GM12864 (cell line): ENCODE measurements at places on chromosomes 4 and X.

GRCh38 chr4:138404251-138404650, 162.1 kb upstream of the SLC7A11 start:
- no peak for DNase-seq

DNA sequence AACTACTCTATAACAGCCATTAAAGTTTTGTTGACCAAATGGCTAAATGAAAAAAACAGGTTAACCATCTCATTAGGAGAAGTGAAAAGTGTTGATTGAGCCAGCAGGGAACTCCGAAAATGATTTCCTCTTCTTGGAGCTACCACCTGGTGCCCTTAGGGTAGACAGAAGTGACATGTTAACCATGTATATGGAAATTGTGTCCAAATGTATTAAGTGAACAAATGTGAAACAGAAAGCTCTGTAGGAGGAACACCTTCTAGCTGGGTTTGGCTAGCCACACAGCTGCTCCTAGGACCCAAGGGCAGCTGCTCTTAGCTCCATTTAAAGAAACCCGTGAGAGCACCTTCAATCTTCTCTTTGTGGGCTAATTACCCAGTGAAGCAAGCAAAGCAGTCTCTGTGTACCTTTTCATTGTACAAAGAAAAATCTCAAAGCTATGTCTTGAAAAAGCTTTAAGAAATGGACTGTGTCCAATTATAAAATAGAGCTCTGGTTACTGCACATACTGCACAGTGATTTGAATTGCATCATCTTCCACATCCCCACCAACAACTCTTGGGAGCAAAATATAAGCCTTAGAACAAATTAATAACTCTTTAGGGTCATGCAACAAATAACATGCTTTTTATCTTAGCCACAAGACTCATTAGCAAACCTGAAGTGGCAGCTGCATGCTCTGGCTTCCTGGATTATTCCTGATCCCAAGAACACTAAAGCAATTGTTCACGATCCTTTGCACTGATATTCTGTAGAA, 59.2 kb upstream of the PARM1 start:
- DNase-seq = peak; percentile 24

GRCh38 chrX:38860106-38861013, 59.1 kb downstream of the MID1IP1 start:
- no peak for DNase-seq

DNA sequence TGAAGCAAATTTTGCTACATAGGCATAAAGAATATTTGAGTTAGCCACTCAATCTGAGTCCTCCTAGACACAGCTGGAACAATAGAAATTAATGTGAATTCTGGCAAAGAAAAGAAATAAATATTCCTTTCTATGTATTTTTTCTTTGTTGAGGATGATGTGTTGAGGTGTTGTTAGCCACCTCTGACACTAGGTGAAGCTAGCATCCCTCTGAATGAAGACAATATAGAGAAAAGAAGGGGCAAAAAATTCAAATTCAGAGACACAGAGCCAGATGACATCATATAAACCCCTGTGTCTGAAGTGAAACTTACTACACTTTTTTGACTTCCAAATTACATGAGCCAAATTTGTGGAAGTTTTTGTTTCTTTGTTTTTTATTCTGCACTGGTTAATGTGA, 34.6 kb upstream of the TMPRSS11D start:
- DNase-seq = no peak

DNA sequence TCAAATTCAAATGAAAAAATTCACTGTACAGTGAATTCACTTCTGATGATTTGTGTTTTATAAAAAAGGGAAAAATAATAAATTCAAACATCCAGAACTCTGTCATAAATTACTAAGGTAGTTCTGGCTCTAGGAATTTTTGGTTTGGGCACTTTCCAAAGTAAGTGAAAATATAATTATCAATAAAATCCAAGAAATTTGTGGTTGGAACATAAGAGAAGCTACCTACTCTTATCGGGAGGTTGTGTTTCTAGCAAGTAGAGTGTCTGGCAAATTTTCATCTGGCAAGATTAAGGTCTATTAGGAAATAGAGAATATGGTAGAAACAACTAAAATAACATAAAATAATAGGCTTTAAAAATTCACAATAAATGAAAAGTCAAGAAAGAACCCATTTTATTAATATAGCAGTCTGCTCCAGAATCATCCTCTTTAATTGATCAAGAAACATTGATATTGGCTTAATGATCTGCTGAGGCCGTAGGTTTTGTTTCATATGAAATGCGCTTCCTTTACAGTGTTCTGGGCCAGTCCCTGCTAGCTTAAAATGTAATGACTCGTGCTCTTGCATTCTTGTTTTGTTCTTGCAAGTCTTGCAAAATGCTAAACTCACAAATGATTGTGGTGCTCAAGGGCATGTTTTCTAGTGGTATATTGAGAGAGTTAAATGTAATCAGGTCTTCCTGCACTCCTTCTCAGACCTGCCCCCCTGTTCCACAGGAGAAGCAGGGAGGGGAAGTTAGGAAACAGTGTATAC, 331.4 kb downstream of the RAPGEF2 start:
- no peak for DNase-seq

- peak; percentile 1 for DNase-seq
Measured at GRCh38 chrX:138745196-138745595, 33.7 kb upstream of the FGF13 start.

DNA sequence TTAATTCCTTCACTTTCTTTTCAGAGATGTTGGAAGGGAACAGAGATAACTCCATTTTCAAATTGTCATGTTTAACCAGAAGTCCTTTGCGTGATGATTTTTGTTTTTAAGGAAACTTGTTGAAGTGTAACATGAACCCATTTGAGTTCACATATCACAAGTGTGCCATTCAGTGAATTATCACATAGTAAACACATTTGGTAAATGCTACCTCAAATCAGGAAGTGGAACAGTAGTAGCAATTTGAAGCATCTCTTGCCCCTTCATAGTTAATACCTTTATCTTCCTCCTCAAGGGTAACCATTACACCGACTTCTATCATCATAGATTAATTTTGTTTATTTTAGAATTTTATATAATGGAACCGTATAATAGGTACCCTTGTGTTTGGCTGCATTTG, 35.8 kb downstream of the KDM6A start:
- no peak for DNase-seq

- DNase-seq = no peak
Measured at GRCh38 chr4:99838927-99839326, 22.3 kb downstream of the DAPP1 start.

- no peak for DNase-seq
Measured at GRCh38 chr4:55568905-55569504, 22.3 kb upstream of the CLOCK start.

DNA sequence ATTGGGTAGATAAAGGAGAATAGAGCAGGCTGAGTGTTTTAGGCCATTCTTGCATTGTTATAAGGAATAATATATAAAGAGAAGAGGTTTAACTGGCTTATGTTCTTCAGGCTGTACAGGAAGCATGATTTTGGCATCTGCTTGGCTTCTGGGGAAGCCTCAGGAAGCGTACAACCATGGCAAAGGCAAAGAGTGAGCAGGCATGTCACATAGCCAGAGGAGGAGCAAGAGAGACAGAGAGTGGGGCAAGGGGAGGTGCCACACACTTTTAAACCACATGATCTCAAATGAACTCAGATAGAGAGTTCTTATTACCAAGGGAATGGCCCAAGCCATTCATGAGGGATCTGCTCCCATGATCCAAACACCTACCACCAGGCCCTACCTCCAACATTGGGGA, 4.4 kb upstream of the METTL14 start:
- no peak for DNase-seq

DNA sequence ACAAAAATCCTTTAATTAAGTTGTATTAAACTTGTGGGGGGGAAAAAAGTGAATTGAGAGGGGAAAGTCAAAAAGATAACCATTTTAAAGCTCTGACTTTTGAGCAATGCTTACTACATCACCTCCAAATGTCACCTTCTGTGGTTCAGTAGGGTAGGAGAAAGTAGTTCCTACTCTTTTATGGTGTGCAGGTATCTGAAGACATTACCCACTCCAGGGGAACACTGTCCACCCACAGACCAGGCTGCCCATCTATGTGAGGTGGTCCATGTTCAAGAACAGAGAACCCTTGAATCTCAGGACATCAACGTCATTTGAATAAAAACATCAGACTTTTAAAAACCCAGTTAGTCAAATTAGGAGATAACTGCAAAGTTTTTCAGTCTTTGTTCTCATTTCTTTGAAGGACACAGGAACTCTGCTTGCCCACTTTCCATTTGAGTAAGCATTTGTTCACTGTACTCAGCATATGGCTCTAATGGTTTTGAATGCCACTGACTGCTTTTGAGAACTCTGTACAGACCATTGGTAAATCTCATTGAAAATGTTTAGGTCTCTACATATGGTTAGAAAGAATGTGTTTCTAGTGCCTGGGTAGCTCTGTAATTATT, 18.4 kb downstream of the NMU start:
- peak; percentile 26 for DNase-seq

DNA sequence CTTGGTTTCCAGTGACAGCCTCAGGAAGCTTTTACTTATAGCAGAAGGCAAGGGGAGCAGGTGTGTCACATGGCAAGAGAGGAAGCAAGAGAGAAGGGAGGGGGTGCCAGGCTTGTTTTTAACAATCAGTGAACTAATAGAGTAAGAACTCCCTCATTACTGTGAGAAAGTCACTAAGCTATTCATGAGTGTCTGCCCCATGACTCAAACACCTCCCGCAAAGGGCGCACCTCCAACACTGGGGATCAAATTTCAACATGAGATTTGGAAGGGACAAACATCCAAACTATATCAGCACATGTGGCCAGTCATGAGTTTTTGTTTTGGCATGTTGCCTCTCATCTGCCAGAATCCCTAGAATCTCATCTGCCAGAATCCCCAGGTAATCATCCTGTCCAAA, 183.5 kb upstream of the C1QTNF7 start:
- no peak for DNase-seq

DNA sequence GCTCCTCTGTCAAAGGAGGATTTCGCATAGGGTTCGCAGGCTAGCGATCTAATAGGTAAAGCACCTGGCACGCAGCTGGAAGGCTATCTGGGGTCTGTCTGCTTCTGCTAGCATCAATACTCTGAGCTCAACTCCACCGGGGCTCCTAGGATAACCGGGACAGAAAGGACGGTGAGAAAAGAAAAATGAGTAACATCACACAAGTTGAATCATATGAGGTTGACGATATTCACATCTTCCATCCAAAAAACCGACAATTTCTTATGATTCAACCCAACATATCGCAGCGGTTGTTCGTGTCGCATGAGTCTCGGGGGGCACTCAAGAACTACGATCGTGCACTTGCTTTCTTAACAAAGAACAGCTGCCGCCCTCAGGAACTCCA, 1.8 kb downstream of the PROM1 start:
- no peak for DNase-seq

DNA sequence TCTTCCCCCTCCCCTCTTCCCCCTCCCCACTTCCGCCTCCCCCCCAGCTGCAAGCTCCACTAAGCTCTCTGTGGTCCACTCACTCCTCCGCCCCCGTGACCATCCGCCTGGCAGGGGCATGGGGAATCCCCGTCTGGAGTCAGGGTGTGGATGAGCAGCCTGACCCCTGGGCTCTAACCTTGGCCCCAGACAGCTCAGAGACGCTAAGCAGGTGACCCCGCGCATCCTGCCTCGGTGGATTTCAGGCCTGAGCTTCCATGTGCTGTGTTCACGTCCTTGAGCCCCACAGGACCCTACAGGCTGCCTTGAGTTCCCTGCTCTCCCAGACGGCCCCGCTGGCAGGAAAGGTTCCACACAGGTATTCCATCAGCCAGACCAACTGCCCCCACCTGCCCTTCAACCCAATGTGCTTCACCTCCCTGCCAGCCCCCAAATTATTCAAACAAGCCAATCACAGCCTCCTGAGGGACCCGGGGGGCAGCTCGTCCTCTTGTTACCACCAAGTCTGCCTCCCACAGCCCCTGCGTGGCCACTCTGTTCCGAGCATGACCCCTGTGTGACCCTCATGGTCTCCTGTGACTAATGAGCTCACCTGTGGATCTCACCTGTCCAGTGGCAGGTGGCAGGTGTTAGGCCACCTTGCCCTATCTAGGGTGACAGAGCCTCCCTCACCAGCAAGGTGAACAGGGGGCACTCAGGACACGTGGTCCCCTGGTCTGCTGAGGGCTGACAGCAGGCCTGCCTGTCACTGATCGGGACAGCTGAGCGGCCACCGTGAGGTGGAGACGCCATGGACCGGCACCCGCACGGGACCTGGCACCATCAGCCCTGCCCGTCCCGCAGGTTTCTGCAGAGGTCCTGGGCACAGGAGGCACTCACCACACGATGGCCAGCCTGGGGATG, 73.2 kb upstream of the MXD4 start:
- DNase-seq = no peak

DNA sequence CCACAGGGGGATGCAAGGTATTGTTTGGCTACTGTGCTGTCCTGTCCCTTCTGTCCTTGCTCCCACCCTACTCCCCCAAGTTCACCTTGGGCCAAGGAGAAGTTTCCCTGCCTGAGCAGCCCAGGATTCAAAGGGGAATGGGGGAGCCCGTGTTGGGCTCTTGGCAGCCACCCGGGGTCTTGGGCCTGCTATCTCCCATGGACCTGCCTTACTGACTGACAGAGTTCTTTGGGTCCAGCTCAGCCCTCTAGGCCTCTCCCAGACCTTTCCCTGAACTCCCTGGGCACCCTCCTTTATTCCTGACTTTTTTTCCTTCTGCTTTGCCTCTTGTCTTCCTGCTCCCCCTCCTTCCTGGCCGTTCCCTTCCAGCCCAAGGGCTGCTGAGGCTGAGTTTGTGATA, 67.4 kb downstream of the STARD8 start:
- DNase-seq = no peak

DNA sequence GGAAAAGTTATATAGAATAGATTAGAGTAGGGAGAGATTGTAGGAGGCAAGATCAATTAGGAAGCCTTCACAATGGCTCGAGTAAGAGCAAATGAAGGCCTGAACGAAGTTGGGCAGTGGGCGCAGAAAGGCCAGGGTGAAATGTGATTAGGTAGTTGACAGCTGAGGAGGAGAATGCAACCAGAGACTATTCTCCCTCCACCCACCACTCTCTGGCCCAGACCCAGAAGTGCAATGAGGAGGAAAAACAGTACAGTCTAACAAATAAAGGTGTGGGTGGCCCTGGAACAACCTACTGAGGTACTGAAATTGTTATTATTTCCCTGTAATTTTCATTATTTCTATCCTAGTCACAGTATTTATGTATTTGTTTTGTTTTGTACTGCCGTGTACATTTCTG, 176.7 kb downstream of the SLC39A8 start:
- no peak for DNase-seq

- DNase-seq = no peak
Measured at GRCh38 chr4:5662555-5662954, 45.8 kb downstream of the EVC2 start.

- no peak for DNase-seq
Measured at GRCh38 chr4:3233391-3234071, 15.4 kb upstream of the MSANTD1 start.

- no peak for DNase-seq
Measured at GRCh38 chr4:146458594-146458993, 63.1 kb downstream of the SLC10A7 start.
